T-helper 2 cell (primary cell): ENCODE measurements at places on chromosomes 2 and 18.

- DNase-seq = no peak
These were observed 4.5 kb upstream of the GDF7 start for GRCh38 chr2:20662308-20662937.

- DNase-seq = no peak
These were observed 604.2 kb downstream of the XIRP2 start for GRCh38 chr2:167492486-167492885.

GRCh38 chr2:60551240-60552077 lies 2.0 kb downstream of the BCL11A start:
- DNase-seq = no peak

GRCh38 chr2:12262681-12263436 lies 453.9 kb upstream of the TRIB2 start:
- no peak for DNase-seq

DNA sequence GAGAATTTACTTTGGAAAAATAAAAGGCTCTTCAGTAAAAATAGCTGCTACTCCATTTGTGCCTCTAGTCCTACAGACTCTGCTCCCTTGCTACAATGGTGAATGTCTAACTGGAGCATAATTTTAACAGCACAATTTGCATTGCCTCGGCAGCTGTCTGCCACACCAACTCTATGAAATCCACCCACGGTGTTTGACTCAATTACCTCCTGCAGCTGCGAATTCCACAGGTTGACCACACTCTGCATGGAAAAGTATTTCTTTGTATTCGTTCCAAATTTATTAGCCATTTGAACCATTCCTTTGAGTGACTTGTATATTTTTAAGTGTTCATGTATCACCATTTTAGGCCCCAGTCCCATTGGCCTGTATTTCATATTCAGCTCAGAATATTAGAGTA lies 182.1 kb upstream of the CCDC68 start:
- DNase-seq = no peak

DNA sequence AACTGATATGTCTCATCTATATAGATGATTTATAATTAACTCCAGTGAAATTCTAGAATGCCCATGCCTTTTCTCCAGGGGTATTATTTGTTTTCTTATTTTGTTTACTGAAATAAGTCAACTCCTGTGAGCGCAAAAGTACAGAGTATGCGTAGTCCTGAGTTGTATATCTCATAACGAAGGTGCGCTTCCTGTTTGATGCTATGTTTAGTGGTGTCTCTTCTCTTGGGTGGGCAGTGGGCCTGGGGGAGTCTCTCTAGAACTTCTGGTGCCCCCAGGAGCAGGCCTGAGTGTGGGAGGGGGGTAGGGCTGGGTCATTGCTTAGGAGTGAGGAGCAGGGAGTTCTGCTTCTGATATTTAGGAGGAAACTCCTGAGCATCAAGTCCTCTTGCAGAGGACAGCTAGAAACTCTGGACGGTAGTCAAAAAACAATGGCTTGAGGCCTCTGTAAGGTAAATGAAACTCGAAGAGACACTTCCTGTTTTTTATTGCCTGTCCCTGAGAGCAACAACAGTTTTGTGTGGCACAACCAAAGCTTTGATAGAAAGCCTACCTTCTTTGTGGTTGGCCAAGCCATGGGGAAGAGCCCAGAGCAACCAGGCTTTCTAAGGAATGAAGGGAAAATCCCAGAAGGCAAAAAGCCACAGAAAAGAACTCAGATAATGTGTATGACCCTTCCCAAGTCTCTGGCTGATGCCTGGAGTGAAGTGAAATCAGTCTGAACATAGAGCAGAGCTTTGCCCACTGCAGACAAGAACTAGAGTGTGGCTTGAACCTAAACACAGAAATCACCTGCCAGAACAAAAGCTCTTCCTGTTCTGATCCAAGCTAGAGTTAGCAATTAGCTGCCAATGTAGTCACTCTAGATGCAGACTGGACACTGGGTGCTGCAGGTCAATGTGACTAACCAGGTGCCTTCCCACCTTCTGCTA lies 8.5 kb upstream of the SP140L start:
- DNase-seq = no peak

DNA sequence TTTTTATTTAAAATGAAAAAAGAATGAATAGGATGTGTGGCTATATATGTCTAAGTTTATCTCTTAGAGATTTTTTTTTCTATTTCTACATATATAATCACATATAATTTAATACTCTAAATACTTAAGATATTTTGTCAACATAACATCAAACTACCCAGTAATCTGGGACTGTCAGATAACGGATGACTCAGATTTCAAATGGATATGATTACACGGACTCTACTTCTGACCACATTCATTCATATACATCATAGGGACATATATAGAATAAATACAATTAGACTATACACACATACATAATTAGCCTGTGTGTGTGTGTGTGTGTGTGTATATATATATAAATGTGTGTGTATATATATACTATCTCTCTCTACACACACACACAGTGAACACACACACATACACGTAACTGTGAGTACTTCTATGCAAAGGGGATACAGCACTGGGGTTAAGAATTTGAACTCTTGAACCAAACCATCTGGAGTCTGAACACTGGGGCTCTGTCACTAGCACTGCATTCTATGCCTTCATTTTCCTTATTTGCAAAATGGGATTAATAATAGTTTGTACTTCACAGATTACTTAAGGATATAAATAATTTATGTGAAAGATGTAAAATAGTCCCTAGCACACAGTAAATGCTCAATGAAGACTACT lies 59.5 kb downstream of the CHN1 start:
- DNase-seq = no peak

DNA sequence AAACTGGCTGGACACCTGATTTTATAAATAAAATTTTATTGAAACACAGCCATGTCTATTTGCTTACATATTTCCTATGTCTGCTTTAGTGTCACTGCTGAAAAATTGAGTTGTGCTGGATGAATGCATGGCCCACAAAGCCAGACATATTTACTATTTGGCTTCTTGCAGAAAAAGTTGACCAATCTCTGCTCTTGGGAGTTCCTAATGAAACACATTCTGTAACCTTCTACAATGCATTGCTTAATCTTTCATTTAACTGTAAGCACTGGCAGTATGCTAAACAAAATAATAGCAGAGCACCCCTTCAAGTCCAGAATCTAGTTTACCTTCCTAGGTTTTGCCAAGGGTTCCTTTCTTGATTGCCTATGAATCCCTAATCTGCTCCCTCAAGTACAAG lies 17.7 kb upstream of the SERPINB7 start:
- no peak for DNase-seq

- DNase-seq = no peak
These were observed 201.7 kb upstream of the RBBP8 start for GRCh38 chr18:22731398-22731797.

- no peak for DNase-seq
These were observed 228.3 kb upstream of the ERBB4 start for GRCh38 chr2:212766921-212767320.

DNA sequence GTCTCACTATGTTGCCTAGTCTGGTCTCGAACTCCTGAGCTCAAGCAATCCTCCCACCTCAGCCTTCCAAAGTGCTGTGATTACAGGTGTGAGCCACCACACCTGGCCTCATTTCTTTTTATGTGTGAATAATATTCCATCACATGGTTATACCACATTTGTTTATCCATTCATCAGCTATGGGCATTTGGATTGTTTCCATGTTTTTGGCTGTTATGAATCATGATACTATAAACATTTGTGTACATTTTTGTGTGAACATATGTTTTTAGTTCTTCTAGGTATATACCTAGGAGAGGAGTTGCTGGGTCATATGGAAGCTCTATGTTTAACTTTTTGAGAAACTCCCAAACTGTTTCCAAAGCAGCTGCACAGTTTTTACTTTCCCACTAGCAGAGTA lies 24.4 kb downstream of the PKP4 start:
- no peak for DNase-seq

- no peak for DNase-seq
These were observed 425.4 kb upstream of the MMADHC start for GRCh38 chr2:150012986-150013385.

DNA sequence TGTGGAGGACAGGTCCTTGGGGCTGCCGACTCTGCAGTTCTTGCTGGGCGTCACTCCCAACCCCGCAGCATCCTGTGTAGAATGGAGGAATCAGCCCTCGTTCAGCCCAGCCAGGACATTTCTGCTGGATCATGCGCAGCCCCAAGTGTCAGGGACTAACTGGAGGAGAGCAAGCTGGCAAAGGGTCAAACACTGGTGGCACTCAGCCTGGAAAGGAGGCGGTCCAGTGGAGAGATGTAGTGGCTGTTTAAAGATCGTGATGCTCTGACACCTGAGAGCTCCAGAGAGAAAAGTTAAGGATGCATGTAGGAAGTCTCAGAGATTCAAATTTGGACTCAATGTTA lies 63.6 kb upstream of the SH3RF3 start:
- no peak for DNase-seq

- DNase-seq = no peak
These were observed 682 bp upstream of the LNPK start for GRCh38 chr2:176002688-176003210.

DNA sequence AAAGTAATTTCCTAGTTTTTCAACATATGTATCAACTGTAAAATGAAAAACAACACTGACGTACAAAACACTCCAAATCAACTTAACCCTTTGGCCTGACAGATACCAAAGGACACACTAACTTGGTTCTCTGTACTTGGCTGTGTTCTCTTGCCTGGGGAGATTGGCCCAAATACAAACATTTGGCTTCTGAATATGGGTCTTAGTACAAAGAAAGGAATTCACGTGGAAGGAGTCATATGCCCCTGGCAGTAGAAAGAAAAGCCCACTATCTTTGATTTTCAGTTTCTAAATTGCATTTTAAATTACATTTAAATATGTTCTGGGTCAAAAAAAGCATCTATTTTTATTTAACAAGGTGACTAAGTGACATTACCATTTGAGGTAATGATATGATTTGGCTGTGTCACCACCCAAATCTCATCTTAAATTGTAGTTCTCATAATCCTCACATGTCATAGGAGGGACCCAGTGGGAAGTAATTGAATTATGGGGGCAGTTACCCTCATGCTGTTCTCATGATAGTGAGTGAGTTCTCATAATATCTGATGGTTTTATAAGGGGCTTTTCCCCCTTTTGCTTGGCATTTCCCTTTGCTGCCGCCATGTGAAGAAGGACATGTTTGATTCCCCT lies 153.6 kb upstream of the CCDC195 start:
- no peak for DNase-seq

DNA sequence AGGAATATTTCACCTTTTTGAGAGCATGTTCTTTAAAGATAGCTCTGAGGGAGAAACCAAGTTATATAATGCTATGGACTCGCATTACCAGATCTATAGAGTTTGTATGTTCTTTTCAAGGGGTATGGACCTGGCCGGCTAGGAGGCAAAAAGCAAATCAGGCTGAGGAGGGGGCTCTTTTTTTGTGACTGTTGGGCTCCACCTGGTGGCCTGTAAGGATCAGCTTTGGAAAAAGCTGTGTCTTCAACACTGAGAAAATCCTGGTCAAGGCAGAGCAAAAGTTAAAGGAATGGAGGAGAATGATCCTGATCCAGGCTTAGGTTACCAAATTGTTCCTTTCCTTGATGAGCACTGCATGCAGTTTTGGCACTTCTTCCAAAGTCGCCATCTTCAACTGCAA lies 180.5 kb downstream of the DIS3L2 start:
- peak; percentile 34 for DNase-seq

DNA sequence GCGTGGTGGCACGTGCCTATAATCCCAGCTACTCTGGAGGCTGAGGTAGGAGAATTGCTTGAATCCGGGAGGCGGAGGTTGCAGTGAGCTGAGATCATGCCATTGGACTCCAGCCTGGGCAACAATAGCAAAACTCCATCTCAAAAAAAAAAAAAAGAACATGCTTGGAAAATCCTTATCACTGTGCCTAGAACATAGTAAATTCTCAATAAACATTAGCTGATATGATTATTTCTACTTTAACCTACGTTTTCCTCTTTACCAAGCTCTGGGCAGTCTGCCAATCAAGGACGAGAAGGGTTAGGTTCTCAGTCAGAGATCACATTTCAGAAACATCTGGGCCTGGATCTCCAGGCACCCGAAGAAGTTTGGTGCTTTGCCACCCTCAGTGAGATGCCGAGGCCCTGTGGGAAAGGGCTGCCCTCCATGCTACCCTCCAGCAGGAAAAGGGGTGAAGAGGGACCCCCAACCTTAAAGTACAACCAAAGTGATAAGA lies 107.7 kb downstream of the BCL11A start:
- DNase-seq = no peak

GRCh38 chr2:181264441-181264840 lies 192.7 kb upstream of the ITGA4 start:
- DNase-seq = no peak

DNA sequence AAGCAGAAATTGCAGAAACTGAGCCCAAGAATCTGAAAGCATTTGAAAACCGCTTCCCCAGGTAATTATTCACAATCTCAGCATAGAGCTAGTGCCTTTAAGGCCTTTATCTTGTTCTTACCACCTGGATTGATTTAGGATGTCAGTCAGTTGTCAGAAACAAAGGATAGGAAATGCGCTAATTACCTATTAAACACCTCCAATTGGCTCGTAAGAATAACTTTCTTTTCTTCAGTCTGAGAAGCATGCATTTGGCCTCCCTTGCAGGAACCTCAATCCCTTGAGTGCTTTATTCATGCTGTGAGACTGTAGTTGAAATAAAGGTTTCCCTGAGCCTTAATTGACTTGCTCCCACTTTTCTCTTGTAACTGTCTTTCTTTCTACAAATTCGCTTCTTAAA lies 400.3 kb upstream of the LRATD1 start:
- no peak for DNase-seq

- peak; percentile 14 for DNase-seq
These were observed 112.1 kb downstream of the DTNB start for GRCh38 chr2:25561136-25561850.

DNA sequence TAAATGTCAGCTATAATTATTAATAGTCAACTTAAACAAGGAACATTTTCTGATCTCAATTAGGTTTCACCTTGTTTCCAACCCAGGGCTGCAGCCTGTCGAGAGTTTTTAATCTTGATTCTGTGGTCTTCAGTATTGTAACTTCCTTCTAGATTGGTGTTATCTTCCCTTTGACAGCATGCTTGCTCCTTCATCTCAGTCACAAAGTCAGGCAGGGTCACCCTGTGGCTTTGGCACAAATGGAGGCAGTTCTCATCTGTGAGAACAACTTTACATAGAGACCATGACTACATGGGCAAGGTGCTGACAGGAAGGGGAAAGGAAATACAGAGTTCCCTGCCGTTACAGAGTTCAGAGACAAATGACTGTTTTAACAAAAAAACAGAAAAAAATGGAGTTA lies 50.5 kb downstream of the HNRNPLL start:
- DNase-seq = no peak

DNA sequence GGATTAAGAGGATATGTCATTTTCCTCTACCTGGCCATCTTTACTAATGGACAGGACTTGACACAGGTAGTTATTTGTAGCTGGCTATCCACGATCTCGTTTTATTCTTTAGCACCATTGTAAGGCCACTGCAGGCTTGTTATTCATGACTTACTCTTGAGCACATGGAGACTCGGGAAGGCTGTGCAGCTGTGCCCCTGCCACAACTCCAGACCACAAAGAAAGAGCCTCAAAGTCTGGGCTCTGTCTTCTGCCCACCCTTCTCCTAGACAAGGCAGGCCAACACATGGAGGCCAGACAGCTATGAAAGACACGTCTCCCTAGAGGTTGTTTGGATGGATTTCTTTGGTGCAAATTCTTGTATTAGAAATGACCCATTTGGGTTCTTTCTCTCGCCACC lies 133.8 kb downstream of the NAPG start:
- DNase-seq = no peak

GRCh38 chr2:84891355-84892010 lies 10.6 kb upstream of the TRABD2A start:
- no peak for DNase-seq

GRCh38 chr2:170022692-170023091 lies 155.3 kb upstream of the MYO3B start:
- no peak for DNase-seq
